Retinal pigment epithelial cell (primary cell): ENCODE measurements at places on chromosomes 1 and 21.

DNA sequence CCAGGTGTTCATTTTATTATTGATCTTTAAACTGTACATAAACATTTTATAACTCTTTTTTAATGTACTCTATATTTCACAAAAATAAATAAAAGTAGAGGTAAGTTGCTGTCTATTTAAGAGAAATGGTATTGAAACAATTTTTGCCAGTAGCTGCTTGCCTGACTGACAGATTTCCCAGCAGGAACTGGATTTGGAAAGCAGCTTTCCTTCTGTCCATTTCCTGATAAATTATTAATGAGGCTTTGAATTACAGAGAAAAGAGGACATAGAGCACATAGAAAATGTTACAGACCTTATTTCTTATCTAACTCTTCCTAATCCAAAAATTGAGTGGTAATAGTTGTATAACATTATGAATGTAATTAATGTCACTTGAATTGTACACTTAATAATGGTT lies 79.7 kb upstream of the BCL10 start:
- DNase-seq: no peak

DNA sequence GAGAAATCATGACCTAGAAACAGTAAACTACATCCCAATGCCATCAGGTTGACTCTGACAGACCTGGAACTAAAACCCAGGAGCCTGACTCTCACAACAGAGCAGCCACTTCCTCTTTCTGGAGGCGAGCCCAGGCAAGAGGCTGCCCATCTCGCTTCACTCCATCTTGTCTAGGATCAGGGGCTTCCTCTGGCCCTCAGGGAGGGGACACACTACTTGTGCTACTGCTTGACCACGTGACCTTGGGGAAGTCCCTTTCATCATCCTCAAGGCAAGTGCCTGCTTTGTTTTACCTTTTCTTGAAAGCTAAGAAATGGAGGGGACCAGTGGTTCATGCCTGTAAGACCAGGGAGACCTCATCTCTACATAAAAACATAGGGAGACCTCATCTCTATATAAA lies 2.6 kb upstream of the TENT5B start:
- no peak for DNase-seq

DNA sequence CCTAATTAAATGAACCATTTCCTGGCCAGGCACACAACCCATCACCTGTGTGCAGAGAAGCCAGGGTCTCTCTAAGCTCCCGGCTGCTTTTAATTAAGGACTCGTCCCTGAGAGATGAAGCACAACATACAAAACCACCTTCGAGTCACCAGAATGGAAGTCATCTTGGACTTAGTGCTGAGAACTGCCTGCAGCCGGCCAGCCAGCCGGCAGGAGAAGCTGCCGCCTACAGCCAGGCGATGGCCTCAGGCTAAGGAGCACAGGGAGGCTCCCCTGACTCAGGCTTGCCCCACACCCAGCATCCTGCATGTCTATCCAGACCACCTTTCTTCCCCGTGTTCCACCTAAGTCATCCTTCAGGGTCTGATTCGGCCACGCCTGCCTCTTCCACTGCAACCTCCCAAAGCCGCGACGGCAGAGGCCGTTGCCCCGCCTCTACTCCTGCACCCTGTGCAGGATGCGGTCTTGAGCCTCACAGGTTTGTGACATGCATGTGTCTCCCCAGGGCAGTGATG lies 83.6 kb downstream of the SLC66A1 start:
- no peak for DNase-seq

DNA sequence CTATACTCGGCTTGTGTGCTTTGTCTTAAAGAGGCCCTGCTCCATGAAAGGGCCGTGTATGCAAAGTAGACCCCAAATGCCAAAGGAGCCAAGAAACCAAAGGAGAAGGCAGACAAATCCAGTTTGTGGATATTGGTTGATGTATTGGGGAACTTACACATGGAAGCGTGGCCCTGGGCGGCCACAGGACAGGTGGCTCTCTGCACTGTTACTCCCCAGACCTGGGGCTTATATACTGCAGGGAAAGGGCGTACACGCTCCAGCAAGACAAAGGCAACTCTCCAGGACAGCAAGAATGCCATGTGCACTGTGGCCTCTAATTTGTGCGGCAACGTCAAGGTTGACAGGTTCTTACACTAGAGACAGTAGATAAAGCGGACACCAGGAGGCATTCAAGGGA lies 24.8 kb downstream of the RSPH1 start:
- no peak for DNase-seq

GRCh38 chr1:167794043-167794442 lies 72.3 kb downstream of the MPZL1 start:
- no peak for DNase-seq

DNA sequence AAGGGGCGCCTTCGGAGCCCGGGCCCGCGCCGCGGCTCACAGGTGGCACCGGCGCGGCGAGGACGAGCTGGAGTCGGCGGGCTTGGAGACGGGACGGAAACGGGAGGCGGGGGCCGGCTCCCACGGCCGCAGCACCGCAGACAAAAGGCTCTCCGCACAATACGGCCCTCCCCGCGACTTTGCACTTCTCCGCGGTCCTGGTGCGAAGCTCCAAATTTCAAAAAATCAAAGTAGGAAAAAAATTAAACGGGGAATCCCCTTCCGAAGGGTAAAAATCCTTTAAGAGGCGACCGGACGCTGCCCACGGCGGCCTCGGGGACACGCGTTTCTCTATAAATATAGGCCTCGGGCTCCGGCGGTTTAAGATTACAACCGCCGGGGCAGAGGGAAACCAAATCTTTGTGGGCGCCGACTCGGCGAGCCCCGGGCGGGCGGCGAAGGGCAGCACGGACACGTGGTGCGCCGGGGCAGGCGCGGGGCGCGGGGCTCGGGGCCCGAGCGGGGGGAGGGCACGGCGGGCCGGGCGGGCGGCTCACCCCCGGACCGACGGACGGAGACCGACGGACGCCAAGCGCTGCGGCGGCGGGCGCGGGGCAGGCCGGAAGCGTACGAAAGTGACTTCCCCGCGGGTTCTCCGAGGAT lies 453 bp downstream of the PABPC4 start:
- DNase-seq: no peak

DNA sequence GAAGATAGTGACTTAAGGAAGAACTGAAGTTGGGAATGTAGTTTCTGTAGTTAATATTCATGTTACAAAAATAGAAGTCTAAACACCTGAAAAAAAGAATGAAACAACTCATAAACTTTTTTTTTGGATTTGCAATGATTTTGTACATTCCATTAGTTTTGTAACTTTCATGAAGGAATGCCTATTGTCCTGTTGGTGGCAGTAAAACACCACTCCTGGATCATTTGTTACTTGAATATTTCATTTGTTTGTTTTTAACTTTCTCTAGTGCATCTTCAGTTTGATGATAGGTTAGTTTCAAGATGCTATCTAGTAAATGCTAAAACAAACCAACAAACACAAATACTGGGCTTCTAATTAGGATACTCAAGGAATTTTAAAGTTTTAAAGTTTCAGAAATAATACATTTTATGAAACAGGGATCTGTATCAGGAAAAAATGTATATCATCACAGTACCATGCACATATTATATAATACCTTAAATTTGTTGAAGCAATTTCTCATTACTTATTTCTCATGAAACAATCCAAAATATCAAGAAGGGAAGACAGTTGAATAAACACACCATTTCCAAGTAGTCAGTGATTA lies 229.7 kb upstream of the CACYBP start:
- DNase-seq: no peak

- DNase-seq: no peak
Measured at GRCh38 chr1:190478149-190479049, 735 bp upstream of the BRINP3 start.

GRCh38 chr1:58709540-58710175 lies 9.8 kb upstream of the MYSM1 start:
- no peak for DNase-seq

GRCh38 chr1:12032161-12032621 lies 12.9 kb downstream of the MIIP start:
- DNase-seq: no peak

- no peak for DNase-seq
Measured at GRCh38 chr1:91455896-91456295, 44.8 kb upstream of the CDC7 start.

GRCh38 chr1:235503403-235504121 lies 690 bp downstream of the B3GALNT2 start:
- no peak for DNase-seq

DNA sequence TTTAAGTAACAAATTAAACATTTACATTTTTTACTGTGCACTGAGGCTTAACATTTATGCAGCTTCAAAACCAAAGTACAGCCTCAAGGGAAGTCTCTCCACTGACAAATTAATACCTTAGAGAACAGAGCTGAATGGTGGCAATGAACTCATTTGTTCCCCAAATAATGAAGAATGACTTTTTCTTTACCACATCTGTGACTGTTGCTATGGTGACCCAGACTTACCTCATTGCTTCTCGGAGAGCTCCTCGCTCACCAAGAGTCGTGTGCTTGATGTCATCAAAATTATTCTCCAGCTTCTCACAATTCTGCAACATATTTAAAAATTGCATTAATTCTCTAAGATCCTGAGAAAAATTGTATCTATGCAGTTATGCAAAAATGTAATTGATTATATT lies 92.9 kb downstream of the DPYD start:
- no peak for DNase-seq

- DNase-seq: no peak
Measured at GRCh38 chr1:35555601-35556477, 1.4 kb downstream of the KIAA0319L start.

GRCh38 chr1:3732434-3733093 lies 19.7 kb upstream of the CCDC27 start:
- DNase-seq: no peak

DNA sequence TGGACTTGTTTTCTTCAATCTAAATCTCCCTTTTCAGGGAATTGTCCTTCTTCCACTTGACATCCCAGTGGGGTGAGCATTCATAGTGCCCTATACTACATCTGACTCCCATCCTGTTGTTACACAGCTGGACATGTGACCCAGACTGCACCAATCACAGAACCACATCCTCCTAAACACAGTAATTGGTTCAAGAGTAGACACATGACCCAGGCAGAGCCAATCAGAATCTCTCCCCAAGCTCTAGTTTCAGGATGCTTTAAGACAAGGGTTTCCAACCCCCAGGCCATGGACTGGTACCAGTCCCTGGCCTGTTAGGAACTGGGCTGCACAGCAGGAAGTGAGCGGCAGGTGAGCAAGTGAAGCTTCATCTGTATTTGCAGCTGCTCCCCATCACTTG lies 5.6 kb upstream of the DDOST start:
- no peak for DNase-seq

GRCh38 chr1:93604411-93604810 lies 77.2 kb downstream of the BCAR3 start:
- no peak for DNase-seq

- no peak for DNase-seq
Measured at GRCh38 chr1:26164861-26165842, 3.6 kb downstream of the C1orf232 start.

- DNase-seq: no peak
Measured at GRCh38 chr21:44927587-44928461, 7.1 kb upstream of the ITGB2 start.

DNA sequence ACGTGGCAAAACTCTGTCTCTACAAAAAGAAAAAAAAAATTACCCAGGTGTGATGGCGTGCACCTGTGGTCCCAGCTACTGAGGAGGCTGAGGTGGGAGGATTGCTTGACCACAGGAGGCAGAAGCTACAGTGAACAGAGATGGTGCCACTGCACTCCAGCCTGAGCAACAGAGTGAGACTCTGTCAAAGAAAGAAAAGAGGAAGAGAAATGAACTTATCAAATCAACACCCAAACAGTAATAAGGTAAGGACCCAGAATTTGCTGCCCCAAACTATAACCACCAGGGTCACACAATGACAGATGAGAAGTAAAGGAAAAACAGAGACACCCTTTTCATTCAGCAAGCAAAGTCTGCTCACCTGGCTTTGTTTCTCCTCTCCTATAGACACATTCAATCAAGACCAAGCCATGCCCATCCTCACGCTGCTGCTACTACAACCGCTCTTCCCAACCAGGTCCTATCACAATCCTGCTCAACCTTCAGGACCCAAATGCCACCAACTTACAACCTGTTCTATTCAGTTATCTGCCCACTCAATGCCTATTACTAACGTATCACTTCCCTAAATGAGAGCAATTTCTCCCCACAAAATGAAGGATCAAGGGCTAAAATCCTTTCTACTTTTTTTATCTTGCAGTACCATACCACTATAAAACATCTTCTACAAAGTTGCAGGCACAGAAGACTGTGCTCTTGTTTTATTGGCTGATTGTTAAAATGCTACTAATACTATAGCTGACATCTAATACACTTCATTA lies 183.5 kb downstream of the RERE start:
- DNase-seq: no peak

- no peak for DNase-seq
Measured at GRCh38 chr1:87673309-87673708, 344.6 kb downstream of the LMO4 start.

- DNase-seq: no peak
Measured at GRCh38 chr1:150072959-150073358, 5.4 kb downstream of the VPS45 start.

DNA sequence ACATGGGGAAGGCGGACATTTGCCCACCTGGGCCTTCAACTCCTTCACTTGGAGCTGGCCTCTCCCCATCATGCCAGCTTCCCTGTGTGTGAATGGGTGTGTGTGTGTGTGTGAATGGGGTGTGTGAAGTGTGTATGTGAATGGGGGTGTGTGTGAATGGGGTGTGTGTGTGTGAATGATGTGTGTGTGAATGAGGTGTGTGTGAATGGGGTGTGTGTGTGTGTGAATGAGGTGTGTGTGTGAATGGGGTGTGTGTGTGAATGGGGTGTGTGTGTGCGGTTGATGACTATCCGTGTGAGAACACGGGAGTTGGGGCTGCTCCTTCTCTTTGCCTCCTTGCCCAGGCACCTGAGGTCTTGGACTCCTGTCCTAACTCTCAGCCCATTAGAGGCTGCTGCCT lies 9.6 kb downstream of the MFSD2A start:
- DNase-seq: no peak

DNA sequence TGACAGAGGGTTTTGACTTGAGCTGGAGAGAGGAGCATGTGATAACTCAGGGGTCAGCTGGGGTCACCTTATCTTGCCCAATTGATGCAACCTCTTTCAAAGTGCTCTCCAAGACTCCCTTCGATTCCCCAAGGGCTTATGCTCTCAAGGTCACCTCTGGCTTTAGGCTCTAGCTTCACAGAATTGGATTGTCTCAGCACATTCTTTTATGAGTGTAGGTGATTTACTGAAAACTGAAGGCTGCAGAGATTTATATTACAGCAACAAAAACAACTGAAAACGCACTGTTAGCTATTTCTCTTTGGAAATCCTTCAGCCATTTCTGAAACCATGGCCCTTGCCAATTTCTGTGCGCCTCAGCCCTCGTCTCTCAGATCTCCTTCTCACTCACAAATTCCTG lies 34.5 kb upstream of the MAP1LC3C start:
- DNase-seq: no peak

GRCh38 chr21:45562402-45562801 lies 20.2 kb upstream of the SLC19A1 start:
- no peak for DNase-seq
